ENCODE measurements at places on chromosomes 1 and 21.

DNA sequence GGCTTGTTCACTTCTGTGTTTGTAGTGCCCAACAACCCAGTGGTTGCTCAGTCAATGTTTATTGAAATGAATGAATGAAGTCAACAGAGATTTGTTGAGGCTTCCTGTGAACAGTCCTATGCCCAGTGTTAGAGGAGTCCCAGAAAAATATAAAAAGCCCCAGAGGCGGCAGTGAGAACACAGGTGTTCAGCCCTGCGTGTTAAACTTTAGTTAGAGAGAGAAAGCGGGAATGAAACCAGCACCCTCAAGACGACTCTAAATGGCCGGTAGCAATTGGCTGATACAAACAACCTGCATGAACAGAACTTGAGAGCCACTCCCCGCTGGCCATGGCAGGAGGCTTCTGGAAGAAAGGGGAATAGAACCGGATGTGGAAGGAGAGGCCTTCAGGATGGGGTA, 22.6 kb downstream of the TMEM51 start:
- peaks cover 3% of the 10 kb centered on the region for H3K27me3 ChIP-seq
- DNase-seq: no peak
- H3K36me3 ChIP-seq: no peaks in the 10 kb centered on the region

DNA sequence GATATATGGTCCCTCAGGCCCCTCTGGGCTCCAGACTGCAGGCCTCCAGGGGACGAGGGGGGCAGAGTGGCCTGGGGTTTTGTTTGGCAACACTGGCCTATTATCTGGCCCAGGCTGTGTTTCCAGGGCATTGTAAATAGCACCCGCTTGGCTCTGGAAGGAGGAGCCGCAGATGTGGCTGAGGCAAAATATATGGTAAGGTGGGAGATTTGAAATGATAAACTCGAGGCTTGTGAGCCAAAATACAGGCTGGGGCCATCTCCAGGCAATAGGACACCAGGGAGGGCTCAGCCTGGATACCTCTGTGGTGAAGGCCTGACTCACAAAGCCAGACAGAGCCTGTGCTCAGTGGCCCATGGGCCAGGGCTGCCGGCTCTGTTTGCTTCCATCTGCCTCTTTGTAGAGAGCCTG, 14.0 kb downstream of the NAV1 start:
- no peaks in the 10 kb centered on the region for H3K27me3 ChIP-seq
- H3K4me1 ChIP-seq: no peaks in the 10 kb centered on the region
- no peaks in the 10 kb centered on the region for H3K36me3 ChIP-seq

GRCh38 chr1:152870831-152871730, 7.0 kb upstream of the SMCP start:
- no peak for DNase-seq
- H3K27me3 ChIP-seq: no peaks in the 10 kb centered on the region
- H3K27ac ChIP-seq: no peak overlapping the region
- H3K4me1 ChIP-seq: no peaks in the 10 kb centered on the region
- no peak overlapping the region for H3K4me3 ChIP-seq

- H3K27me3 ChIP-seq: no peaks in the 10 kb centered on the region
- H3K4me1 ChIP-seq: no peaks in the 10 kb centered on the region
- H3K4me3 ChIP-seq: no peak overlapping the region
- no peak for DNase-seq
Observed at GRCh38 chr1:232180779-232181136, 449.2 kb downstream of the SIPA1L2 start.

GRCh38 chr21:41924368-41924754, 29.5 kb downstream of the C2CD2 start:
- H3K4me3 ChIP-seq: no peak overlapping the region
- H3K4me1 ChIP-seq: peaks cover 50% of the 10 kb centered on the region
- no peaks in the 10 kb centered on the region for H3K36me3 ChIP-seq

DNA sequence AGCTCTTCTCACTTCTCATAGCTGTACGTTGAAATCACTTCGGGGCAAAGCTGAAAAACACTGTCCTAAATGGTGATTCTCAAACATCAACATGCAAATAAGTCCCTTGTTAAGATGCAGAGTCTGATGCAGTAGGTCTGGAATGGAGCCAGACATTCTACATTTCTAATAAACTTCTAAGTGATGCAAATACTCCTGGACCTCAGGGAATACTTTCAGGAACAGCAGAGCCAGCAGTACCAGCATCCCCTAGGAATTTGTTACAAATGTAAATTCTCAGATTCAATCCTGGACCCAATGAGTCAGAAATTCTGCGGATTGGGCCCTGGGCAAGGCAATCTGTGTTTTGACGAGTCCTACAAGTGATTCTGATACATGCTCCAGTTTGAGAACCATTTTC, 152.3 kb downstream of the PCNX2 start:
- H3K27ac ChIP-seq: no peak overlapping the region
- no peaks in the 10 kb centered on the region for H3K27me3 ChIP-seq
- H3K4me3 ChIP-seq: no peak overlapping the region
- DNase-seq: no peak
- no peaks in the 10 kb centered on the region for H3K4me1 ChIP-seq

DNA sequence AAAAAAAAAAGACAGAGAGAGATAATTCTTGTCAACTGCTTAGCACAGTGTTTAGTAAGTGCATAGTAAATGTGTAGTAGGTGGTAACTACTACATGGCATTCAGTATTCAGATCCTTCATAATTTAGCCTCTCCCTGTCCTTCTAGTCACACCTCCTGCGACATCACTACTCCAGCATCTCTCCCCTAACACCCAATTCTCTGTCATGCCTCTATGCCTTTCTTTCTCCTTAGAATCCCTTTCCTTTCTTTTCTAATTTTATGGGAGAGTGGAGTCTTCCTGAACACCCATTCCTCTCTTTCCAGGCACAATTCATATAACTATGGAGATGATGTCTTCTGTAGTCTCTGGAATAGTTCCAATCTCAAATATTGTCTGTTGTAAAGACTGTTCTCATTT, 3.9 kb upstream of the VPS72 start:
- no peak overlapping the region for H3K4me3 ChIP-seq
- peaks cover 22% of the 10 kb centered on the region for H3K4me1 ChIP-seq

DNA sequence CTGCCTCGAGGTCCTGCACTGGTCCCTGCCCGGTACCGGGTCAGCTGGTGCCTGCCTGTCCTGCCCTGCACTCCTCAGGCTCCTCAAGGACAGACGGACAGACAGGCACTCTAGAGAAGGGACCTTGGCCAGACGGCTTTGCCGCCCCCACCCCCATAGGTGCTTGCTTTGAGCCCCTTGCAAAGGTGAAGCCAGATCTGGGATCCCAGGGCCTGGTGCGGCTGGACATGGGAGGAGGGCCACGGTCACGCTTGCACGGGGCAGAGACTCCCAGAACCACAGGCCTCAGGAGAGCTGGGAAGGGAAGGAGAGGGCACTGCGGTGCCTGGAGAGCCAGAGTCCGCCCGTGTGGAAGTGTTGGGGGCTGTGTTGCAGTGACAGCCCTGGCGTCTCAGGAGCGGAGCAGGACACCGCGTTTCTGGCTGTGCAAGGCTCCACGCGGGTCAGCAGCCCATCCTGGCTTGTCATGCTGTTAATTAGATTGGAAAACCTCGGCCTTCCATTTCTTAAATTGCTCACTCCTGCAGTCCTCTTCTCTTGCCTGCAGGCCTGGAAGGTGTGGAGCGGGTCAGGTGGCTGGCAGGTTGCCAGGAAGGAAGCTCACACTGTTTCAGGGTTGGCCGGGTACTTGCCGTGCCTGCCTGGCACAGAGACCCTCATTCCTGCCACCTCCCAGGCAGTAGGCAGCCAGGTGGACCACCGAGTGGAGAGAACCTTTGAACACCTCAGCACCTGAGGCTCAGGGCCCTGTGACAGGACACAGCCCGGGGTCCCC, 16.3 kb downstream of the COL18A1 start:
- no peaks in the 10 kb centered on the region for H3K27me3 ChIP-seq
- H3K4me3 ChIP-seq: no peak overlapping the region
- no peak overlapping the region for H3K27ac ChIP-seq

DNA sequence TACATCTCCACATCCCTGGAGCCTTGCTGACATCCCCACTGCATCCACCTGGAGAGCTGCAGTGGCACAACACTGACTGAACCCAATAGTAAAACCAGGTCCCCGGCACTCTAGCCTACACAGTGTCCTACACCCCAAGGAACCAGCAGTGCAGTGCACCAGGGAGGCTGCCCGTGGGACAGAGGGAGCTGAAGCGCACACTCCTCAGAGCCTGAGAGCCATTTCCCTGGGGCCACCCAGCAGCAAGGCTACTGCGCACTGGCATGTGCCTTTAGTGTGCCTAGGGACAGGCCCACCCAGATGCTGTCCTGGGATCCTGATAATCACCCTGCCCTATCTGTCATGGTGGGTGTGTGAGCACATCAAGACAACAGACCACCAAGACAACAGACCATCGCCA, 31.9 kb downstream of the NSL1 start:
- peaks cover 2% of the 10 kb centered on the region for H3K4me1 ChIP-seq
- DNase-seq: no peak
- no peaks in the 10 kb centered on the region for H3K27me3 ChIP-seq
- H3K27ac ChIP-seq: no peak overlapping the region
- H3K4me3 ChIP-seq: no peak overlapping the region

DNA sequence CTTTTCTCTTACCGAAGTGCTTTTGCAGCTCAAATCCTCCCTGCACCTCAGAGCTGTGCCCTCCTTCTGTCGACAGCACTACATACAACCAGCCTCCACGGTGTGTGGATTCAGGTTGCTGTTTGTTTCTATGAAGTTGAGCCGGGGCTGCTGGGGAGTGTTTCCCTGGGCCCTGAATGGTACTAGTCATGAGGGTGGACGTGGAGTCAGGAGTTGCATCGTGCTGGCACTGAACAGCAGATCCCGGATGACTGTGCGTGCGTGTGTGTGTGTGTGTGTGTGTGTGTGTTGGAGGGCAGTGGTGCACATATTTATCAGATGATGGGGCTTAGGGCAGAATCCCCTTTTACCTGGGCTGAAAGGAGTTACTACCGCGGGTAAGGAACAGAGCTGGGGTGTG, 47.0 kb downstream of the ACTL8 start:
- H3K27me3 ChIP-seq: no peaks in the 10 kb centered on the region
- no peak overlapping the region for H3K4me3 ChIP-seq
- no peaks in the 10 kb centered on the region for H3K36me3 ChIP-seq
- no peak for DNase-seq
- no peak overlapping the region for H3K27ac ChIP-seq

GRCh38 chr21:37369307-37369854, 2.8 kb downstream of the DYRK1A start:
- no peaks in the 10 kb centered on the region for H3K36me3 ChIP-seq
- no peak for DNase-seq
